ENCODE measurements at places on chromosomes 12 and 14.
A peak's percentile ranks its signal among the peaks of the same experiment; 100 is the strongest.

DNA sequence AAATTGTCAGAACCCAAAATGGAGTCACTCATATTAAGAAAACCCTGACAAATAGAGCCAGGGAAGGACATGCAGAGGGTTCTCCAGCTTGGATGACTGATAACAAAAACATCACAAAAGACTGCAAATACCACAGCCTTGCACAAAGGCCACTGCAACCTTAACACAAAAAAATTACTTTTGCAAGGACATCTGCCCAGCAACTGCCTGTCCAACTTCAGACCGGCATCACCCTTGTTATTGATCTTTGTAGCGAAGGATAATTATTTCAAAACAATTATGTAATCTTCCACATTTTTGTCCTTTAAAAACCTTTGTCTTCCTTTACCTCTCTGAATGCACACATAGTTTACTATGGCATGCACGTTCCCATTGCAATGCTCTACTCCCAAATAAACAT, 100.6 kb upstream of the TBX3 start:
- no peak for DNase-seq

DNA sequence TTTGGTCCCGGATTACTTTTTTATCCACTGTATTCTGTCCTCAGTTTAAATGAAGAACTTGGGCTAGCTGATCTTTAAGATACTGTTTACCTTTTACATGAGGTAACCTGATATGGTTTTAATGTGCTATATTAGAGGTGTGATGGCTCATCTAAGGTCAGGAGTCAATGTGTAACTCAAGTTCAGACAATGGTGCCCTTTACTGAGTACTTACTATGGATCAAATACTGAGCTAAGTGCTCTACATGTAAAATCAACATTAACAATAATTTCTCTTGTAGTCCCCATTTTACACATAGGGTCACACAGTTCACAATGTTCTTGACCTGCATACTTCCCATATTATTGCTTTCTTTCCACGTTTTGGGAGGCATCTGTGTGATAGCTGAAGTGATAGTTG, 79.2 kb downstream of the CEP83 start:
- DNase-seq = no peak

- peak; percentile 15 for DNase-seq
These were observed 24.1 kb downstream of the NUP37 start for GRCh38 chr12:102095677-102096263.

DNA sequence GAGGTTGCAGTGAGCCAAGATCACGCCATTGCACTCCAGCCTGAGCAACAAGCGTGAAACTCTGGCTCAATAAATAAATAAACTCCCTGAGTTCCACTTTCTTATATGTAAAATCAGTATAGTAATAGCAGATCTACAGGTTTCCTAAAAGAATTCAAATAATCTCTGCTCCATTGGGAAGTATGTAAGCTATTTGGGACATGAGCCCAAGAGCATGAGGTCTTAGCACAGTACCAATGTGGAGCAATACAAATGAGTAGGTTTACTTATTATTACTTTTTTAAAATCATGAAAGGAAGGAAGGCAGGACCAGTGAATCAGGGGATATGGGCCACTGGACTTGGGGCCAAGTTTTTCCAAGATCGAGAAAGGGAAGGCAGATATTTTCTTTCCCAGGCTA, 216.9 kb upstream of the DIO2 start:
- DNase-seq = no peak

DNA sequence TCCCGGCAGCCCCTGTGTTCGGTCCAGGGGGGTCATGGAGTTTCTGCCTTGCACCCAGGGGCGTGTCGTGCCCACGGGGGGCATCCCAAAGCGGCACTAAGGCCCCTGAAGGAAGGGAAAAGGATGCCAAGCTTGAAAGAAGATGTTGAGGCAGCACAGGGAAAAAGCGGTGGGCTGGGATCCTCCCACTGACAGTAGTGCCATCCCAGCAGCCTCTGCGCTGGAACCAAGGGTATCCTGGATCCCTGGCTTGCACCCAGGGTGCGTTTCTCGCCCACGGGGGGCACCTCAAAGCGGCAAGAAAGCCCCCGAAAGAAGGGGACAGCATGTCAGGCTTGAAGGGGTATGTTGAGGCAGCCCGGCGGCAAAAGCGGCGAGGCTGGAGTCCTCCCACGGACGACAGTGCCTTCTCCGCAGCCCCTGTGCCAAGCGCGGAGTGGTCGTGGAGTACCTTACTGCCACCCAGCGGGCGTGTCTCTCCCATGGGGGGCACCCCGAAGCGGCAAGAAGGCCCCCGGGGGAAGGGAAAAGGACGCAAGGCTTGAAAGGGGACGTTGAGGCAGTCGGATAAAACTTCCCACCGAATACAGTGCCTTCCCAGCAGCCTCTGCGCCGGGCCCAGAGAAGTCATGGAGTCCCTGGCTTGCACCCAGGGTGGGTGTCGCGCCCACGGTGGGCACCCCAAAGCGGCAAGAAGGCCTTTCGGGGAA, 164.4 kb upstream of the ALG10B start:
- DNase-seq = no peak

DNA sequence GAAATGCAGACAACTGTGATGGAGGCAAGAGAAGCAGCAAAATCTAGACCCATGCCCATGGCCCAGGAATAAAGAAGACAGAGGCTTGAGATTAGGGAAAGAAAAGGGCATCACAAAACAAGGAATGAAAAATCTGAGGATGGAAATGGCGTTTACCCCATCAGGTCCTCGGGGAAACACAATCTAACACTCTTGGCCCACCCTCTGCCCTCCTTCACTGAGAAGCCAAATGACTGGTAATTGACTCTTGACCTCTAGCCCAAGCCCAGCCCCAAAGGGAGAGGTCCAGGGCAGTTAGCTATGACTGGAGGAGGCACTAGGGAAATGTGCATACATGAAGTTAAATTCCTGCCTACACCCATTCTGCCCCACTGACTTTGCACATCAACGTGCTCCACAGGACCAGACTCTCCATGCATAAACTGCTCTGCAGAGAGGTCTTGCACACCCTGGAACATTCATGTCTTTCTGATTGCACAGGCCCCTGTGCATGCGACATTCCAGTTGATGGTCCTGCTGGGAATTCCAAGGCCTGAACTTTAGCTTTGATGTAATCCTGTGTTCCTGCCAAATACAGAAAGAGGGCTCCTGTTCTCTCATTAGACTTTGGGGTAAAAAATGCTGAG, 5.7 kb downstream of the ZFHX2 start:
- DNase-seq = no peak

GRCh38 chr14:24269368-24269767, 2.0 kb downstream of the RABGGTA start:
- DNase-seq = no peak
